ENCODE measurements at places on chromosomes 3 and 15.

DNA sequence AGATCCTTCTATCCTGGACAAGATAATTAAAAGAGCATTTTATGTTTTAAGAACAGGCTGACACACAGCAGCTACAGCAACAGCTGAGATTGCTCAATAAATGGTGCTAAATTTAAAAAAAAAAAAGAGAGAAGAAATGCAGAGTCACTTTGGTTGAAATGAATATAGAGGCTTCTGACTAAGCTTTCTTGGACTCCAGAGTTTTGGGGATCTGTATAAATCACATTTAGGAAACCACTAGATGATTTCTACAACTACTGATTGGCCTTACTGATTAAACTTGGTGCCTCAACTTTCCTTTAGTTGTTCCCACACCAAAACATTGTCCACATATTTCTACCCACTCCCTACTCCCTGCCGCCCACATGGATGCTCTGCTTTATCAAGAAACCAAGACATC is 132.9 kb upstream of the ZBTB20 start:
- no peak for DNase-seq

DNA sequence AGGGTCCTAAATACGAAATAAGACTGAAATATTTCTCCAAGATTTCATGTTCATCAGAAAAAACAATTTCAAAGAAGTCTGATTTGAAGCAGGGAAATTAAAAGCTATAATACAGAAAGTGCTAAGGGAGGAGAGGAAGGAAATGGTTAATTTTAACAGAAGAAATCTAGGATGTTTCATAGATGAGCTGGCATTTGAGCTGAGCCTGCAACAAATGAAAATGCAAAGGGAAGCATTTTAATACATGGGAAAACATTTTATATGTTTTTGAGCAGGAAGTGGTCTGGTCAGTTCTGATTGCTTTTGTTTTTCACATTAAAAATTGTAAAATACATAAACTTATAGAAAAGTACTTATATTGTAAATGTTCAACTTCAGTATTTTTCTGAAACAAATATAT is 17.2 kb upstream of the RAP2B start:
- no peak for DNase-seq

- no peak for DNase-seq
These were observed 23.0 kb upstream of the ARPP21 start for GRCh38 chr3:35616346-35616745.

DNA sequence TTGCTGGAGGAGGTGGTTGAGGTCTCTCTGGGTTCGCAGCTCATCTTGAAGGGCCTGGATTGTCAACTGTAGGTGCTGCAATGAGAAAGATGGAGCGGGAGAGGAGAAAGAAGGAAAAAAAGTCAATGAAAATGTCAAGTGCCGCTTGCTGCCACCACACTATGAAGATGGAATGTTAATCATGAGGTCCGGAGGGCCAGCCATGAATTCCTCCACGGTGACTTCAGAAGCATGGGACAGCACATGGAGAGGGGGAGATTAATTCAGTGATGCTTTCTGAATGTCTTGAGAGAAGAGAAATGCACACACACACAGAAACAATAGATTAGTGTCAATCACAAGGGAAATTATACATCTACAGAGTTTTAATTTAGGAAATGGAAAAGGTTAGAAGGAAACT is 171.9 kb downstream of the ERC2 start:
- no peak for DNase-seq

DNA sequence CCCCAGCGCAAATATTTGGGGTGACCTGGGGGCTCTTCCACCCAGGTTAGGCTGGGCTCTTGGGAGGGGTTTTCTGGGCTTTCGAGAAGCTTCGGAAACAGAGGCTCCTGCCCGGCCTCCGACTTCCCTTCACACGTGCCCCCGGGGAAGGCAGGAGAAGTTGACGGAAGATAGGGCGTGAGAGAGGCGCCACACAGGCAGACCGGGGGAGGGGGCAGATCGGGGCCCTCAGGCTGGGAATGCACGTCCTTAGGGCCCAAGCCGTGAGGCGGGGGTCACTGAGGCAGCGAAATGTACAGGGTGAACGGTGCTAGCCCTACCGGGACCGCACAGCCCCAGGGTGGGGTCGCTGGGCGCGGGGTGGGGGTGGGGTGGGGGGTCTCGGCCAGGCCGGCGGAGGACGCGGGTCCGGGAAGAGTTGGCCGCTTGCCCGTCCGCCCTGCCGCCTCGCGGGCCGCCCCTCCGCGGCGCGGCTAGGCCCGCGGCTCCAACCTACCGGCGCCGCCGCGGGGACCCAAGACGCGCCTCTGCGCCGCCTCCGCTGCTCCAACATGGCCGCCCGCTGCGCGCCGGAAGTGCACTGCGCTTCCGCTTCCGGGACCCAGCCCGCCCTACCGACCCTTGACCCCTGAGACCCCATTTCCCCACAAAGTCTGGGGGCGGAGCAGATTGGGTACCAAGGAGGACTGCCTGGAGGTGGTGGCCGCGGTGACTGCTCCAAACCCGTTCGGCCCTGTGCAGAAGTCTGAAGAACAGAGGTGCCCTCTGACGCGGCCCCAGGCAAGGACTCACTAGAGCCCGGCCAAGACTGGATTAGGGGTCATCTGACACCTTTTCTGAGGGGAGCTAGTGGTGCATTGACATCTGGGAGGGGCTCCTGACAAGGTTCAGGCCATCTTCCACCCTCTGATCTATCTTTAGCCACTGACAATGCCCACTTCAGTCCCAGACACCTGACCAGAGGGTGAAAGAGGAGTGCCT is at the start of gene CCDC71:
Gene CCDC71, minus strand, starts transcription at position 561 of the 981 bp plus-strand sequence. CDS start 2,123 bp downstream, outside the sequence.
- DNase-seq, result peak; percentile 64

Measured in activated T-cell treated with anti-CD3 and anti-CD28 coated beads for 1 hour (primary cell).